ENCODE measurements at places on chromosomes 13 and 19. TPM values are rescaled to one million over a fixed set of nuclear protein-coding genes. Genes with fewer than 3 reads are reported as not detected.

C5AR1 gene
- total RNA-seq: 1.6 TPM

GRCh38 chr13:110546926-110547325, 14.6 kb downstream of the RAB20 start:
- no peak overlapping the region for H3K27ac ChIP-seq
- no peak overlapping the region for H3K4me3 ChIP-seq
- no peaks in the 10 kb centered on the region for H3K36me3 ChIP-seq
- H3K27me3 ChIP-seq: no peaks in the 10 kb centered on the region
- DNase-seq: no peak
- peaks cover 4% of the 10 kb centered on the region for H3K4me1 ChIP-seq

DNA sequence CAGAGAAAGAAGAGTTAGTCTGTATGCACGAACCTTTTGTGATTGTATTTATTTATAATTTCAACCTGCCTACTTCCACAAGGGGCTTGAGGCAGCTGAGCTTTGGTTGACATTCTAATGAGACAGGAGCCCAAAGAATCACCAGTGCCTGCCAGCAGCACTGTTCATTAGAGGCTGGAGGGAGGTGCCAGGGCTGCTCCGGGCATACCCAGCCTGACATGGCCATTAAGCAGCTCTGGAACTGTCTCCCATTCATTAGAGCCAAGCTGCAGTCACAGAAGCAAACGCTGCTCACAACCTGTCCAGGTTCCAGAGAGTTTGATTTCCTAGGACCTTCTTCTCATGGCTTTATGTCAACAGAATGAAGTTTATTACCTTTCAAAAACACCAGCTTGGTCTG, 425.5 kb downstream of the RFC3 start:
- H3K4me3 ChIP-seq: no peak overlapping the region
- no peak for DNase-seq
- H3K27me3 ChIP-seq: no peaks in the 10 kb centered on the region
- no peaks in the 10 kb centered on the region for H3K4me1 ChIP-seq

DNA sequence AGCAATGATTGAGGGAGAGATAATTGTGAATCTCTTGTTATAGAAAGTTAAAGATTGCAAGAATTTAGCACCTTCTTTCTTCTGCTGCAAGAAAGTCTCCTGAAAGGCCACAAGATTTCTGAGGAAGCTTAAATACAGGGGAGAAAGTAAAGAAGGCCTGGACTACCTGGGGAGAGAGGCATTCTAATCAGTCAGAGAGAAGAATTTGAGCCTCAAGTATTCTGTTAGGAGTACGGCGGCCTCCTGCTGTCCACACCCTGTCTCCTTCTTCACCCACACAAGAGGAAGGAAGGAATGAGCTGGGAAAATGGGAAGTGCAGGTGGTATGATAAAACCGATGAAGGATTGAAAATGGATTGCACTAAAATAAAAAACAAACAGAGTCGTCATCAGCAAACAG, 474.7 kb downstream of the DIAPH3 start:
- DNase-seq: no peak
- H3K27me3 ChIP-seq: no peaks in the 10 kb centered on the region
- H3K4me1 ChIP-seq: no peaks in the 10 kb centered on the region
- H3K27ac ChIP-seq: no peak overlapping the region

GRCh38 chr13:75763512-75763911, 127.4 kb downstream of the LMO7 start:
- H3K4me3 ChIP-seq: no peak overlapping the region
- no peaks in the 10 kb centered on the region for H3K27me3 ChIP-seq
- no peak overlapping the region for H3K27ac ChIP-seq
- DNase-seq: no peak

CYP4F8 gene
- not detected for total RNA-seq

DNA sequence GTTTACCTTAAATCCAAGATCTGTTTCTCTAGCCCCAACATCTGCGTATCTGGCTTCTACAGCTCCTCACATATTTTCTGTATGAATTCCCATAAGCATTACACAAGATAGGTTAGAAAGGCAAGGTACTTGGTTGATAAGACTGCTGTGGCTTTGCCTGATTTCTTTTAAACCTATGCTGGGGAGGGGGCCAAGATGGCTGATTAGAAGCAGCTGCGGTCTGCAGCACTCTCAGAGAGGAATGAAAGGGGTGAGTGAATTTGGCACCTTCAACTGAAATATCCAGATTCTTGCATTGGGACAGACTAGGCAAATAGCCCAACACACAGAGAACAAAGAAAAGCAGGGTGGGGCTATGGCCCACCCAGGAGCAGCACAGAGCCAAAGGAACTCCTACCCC, 12.2 kb upstream of the DLEU7 start:
- H3K4me3 ChIP-seq: no peak overlapping the region
- H3K27ac ChIP-seq: no peak overlapping the region
- H3K4me1 ChIP-seq: no peaks in the 10 kb centered on the region
- no peak for DNase-seq
- H3K36me3 ChIP-seq: no peaks in the 10 kb centered on the region
- no peaks in the 10 kb centered on the region for H3K27me3 ChIP-seq

Data from K562 (cell line).